GM06990 (cell line): ENCODE measurements at places on chromosomes 12 and 14.

- DNase-seq = no peak
Observed at GRCh38 chr12:121184425-121184824, 25.5 kb upstream of the P2RX4 start.

DNA sequence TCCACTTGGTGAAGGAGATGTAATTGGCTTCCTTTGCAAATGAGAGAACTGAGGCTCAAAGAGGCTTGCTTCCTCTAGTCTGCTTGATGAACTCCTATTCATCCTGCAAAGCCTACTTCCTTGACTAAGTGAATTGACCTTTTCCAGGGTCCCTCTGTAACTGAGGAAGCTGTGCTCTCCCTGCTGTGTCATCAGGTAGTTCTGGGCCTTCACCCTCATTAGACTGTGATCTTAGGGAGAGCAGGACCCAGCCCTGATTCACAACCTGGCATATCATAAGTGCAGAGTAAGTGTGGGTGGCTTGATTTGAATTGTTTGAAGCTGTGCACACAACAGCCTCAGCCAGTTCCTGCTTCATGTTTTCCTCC, 16.3 kb downstream of the ASB2 start:
- DNase-seq = no peak

DNA sequence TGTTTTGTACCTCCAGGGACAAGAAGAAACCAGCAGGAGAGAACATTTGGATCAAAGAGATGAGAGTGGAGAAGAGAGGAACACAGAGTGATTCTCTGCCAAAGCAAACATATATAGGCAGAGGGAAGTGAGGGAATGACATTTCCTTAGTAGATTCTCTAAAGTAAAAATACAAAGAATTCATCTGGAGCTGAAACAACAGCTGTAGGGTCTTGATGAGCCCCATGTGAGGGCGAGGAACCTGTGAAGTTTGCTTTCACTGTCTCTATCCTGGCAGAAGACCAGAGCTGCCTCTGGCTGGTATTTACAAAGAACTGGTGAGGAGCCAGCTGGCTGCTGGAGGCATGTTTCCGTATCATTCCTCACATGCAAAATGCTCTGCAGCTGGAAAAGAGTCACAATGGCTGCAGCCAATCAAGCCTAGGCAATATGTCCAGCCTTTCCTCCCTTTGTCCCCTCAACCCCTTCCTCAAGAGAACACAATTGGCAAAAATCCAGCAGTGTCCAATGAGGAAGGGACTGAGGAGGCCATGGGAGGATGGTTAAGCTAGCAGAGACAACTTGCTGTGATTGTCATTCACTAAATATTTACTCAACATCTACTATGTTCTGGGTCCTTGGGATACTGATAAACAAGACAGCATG, 122.5 kb downstream of the PHLDA1 start:
- no peak for DNase-seq

GRCh38 chr12:21989819-21990412, 48.7 kb upstream of the ABCC9 start:
- no peak for DNase-seq

- no peak for DNase-seq
Observed at GRCh38 chr12:95131589-95132340, 58.3 kb upstream of the NR2C1 start.

DNA sequence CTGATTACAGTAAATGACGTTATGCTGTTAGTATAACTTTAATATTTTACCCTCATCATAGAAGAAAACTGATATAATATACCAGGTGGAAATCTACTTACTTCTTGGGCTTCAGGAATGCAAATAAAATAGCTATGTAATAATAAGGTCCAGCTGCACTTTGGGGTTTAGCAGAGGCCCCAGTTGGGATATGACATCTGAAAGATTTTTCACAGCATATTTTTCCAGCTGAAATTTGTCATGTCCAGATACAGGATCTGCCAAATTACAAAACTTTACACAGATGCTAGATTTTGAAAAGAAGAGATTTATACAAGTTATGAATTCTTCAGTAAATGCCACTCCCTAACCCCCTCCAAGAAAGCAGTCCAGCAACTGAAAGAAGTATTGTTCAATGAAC, 29.2 kb upstream of the DCN start:
- no peak for DNase-seq

DNA sequence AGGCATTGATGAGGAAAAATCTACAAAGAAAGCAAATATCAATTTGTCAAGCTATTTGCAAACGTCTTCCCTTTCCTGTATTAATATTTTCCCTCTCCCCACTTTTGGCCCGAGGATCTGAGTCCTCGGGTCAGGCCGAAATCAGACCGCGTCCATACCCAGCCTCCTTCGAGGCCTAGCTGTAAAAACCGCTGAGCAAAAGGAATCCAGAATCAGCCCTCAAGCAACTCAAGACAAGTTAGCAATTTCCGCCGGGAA, 353 bp upstream of the MAPK1IP1L start:
- no peak for DNase-seq

GRCh38 chr12:45282411-45282810, 66.5 kb downstream of the ANO6 start:
- no peak for DNase-seq

DNA sequence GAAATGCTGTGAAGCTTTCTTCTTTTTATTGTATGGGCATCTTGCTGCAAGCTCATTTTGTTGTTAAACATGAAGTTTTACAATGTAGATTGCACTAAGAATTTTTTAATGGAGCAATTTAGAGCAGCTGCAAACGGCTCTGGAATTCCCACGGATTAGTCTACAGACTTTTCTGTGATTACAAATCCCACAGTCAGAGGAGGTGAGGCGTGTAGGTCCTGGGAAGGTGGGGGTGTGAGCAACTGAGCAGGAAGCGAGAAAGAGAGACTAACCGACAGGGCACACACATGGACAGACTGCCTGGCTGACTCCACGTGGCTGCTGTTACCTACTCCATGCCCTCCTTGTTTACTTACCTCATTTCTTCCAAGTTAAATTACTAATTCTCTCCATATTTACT, 348.5 kb downstream of the NPAS3 start:
- no peak for DNase-seq

DNA sequence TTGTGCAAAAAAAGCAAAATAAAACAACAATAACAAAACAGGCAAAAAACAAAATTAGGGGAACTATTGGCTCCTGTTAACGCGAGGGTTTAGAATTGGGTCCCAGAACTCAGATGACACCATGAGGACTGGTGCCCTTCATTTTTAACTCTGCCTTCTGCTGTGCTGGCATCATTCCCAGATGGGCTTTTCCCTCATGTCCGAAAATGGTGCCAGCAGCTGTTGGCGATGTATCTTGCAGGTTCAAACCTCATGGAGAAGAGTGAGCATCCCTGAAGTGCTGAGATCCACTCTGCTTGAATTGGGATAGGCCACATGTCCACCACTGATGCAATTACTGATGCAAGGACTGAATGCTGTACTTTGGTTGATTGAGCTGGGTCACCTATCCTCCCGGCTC, 61.1 kb downstream of the MYRFL start:
- DNase-seq = no peak

DNA sequence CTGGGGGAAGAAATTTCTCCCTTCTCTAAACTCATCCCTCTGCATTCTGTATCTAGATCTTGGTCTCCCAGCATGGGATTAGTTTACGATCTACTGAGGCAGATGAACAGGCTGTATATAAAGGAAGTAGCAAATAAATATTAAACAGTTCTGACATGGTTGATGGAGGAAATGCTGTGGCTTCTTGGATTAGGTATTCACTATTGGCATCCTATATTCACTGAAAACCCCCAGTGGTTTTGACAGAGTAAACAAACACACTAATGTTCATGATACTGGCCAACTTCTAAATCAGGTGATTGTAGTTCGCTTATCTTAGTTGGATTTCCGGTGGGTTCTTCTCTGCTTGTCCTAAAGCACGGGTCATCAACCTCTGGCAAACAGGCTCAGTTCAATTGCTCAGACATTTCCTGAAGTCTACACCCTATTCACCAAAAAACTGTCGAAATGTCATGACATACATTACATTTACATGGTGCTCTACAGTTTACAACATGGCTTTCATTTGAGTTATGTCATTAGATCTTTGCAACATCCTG, 433.9 kb downstream of the EGLN3 start:
- DNase-seq = no peak

DNA sequence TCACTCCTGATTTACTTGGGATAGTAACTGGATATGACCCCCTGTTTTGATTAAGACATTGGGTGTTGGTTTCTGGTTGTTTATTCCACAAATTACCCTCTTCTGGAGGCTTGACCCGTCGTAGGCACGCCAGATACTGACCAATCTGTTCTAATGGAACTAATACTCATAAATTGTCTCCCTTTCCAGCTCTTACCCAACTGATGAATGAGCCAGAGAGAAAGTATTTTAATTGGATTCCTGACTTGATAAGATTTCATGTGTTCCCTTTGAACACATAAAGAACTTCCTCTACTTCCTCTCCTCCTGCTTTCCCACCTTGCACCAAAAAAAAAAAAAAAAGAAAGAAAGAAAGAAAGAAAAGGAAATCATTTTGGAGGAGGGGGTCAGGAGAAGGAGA, 340.9 kb downstream of the PCNX1 start:
- no peak for DNase-seq

DNA sequence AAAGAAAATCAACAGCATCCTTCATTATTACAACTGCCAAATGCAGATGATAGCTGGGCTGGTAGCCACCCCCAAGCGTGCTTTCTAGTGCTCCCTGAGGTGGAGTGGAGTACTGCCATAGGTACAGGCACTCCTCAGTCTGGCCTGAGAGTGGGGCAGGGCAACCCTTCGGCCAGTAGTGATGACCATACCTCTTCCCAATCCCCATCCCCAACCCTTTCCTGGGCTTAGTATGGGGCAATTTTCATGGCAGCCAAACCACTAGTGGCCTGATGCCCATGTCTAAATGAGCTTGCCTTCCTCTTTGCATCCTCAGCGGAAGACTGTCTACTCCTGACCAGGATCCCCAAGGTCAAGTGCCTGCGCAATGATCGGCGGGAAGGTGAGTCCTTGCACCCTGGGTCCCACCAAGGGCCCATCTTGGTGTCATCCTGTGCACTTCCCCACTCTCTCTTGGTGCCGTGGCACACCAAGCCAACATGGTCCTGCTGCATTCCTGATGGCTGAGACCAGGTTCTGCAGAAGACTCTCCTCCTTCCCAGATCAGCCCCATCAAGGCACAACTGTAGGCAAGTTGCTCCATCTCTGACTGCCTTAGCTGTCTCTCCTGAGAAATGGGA, 65.8 kb downstream of the GALNT16 start:
- DNase-seq = no peak

DNA sequence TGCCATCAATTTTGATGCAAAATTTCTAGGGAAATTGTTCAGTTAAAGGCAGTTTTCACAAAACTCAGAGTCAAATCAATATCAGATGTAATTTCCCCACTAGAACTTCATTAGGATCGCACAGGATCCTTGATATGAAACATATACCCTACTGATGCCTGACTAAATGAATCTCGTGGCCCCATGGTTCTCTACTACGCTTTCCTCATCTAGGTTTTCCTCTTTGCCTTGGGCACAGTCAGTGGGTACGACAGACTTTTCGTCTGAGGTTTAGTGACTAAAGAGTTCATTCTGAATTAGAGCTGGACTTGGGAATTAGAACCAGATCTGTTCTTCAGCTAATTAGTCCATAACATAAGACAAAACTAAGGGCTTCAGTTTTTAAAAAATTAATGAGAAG, 42.5 kb upstream of the GNPNAT1 start:
- DNase-seq = no peak

DNA sequence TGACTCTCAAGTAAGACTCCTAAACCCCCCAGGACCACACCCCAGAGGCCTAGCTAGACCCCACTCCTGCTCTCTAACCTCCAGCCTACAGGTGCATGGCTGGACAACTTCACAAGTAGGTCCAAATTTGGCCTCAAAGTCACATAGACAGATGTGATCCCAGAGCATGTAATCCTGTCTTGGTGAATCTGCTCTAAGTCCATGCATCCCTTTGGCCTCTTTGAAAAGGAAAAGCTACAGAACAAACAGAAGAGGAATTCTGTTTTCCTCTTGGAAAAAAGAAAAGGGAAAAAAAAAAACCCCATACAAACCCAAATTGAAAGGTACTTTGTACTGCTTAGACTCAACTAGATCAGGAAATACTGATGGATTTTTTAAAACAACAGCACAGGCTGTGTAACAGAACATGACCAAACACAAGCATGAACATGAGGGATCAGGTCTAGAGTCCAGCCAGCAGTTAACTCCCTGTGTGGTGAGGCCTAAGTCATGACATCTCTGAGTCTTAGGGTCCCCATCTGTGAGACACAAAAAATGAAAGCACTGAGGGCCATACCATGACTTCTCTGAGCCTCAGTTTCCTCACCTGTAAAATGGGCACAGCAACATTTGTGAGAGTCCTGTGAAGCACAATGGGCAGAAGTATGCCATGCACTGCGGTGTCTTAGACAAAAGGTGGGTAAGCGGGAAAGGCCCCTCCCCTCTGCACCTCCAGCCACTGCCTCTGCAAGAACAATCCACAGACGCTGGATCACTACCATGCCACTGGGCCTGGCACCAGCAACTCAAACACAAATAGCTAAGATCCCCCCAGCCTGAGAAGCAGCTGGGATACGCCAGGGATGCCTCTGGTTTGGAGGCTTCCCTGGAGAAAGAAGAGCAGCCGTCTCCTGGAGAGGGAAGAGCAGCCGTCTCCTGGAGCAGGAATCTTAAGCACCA, 9.9 kb downstream of the PITPNM2 start:
- DNase-seq = no peak

DNA sequence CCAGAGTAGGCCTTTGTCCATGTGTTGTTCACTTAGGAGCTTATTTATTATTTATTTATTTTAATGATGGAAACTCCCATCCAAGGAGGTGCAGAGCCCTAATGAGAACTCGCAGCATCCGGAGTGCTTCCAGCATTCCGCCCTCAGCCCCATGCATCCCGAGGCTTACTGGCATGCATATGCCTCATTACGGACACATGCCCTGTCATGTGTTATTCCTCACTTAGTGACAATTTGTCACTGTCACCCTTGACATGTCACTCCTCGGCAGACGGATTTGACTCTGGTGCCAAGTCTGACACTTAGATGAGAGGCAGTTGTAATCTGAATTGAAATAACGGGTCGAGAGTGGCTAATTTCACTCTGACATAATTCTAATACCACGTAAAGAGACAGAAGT, 132.8 kb downstream of the VRK1 start:
- no peak for DNase-seq

GRCh38 chr12:107749083-107749482, 11.9 kb downstream of the PRDM4 start:
- no peak for DNase-seq

GRCh38 chr12:57848208-57848607, 1.7 kb upstream of the CTDSP2 start:
- no peak for DNase-seq

DNA sequence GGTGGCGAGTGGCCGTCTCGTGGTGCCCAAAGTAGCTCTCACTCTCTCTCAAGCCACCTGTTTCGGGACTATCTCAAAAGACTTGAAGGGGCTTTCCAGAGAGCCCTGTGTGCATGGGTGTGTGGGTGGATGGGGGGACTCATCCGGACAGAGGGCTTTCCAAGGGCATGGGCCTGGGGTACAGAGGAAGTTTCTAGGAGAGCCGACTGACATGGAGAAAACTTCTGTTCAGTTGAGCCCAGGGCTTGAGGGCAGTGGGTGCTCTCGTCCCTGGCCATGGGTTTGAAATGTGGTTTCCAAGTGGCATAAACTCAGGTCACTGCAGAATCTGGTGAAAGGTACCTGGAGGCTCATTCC, 47.4 kb upstream of the MEG3 start:
- DNase-seq = no peak
